ENCODE measurements at places on chromosomes 1 and 21. TPM values are rescaled to one million over a fixed set of nuclear protein-coding genes. Genes with fewer than 3 reads are reported as not detected.

GPR37L1 gene
- total RNA-seq: 0.76 TPM

HRNR gene
- total RNA-seq: not detected

PRELP gene
- 19.7 TPM for total RNA-seq

LAMB3 gene
- total RNA-seq: 136 TPM

GABRD gene
- not detected for total RNA-seq

MACF1 gene
- 149 TPM for total RNA-seq

C1orf94 gene
- total RNA-seq: not detected

HPCAL4 gene
- total RNA-seq: not detected

KCNJ9 gene
- total RNA-seq: not detected

OLFML2B gene
- 1.1 TPM for total RNA-seq

ZSCAN20 gene
- total RNA-seq: 5.3 TPM

IFNLR1 gene
- total RNA-seq: 23.2 TPM

CAPN8 gene
- total RNA-seq: 118 TPM

CD84 gene
- total RNA-seq: 6.2 TPM

LRRC71 gene
- total RNA-seq: not detected

LRRC38 gene
- not detected for total RNA-seq

NID1 gene
- 24.6 TPM for total RNA-seq

PODN gene
- 6.2 TPM for total RNA-seq

DNTTIP2 gene
- 30.7 TPM for total RNA-seq

OR2M3 gene
- not detected for total RNA-seq

PDE4B gene
- 4.2 TPM for total RNA-seq

CYP4A11 gene
- total RNA-seq: not detected

LEFTY2 gene
- 74.3 TPM for total RNA-seq

CFHR5 gene
- not detected for total RNA-seq

KISS1 gene
- not detected for total RNA-seq

LMX1A gene
- total RNA-seq: 0.64 TPM

NCAM2 gene
- 3.5 TPM for total RNA-seq

PTPRC gene
- total RNA-seq: 6.3 TPM

RGS13 gene
- 0.31 TPM for total RNA-seq

C8A gene
- not detected for total RNA-seq

KRTAP19-8 gene
- not detected for total RNA-seq

TMEM52 gene
- total RNA-seq: 4.1 TPM

HAPLN2 gene
- not detected for total RNA-seq

PAPPA2 gene
- 2.0 TPM for total RNA-seq

Data from left colon (tissue), 2 donors.